ENCODE measurements at places on chromosomes 2 and 18. TPM values are rescaled to one million over a fixed set of nuclear protein-coding genes. Genes with fewer than 3 reads are reported as not detected.

Gene ACADL
- not detected for polyA plus RNA-seq

Gene ALKAL2
- polyA plus RNA-seq: not detected

Gene LAMA3
- polyA plus RNA-seq: 5.6 TPM

DNA sequence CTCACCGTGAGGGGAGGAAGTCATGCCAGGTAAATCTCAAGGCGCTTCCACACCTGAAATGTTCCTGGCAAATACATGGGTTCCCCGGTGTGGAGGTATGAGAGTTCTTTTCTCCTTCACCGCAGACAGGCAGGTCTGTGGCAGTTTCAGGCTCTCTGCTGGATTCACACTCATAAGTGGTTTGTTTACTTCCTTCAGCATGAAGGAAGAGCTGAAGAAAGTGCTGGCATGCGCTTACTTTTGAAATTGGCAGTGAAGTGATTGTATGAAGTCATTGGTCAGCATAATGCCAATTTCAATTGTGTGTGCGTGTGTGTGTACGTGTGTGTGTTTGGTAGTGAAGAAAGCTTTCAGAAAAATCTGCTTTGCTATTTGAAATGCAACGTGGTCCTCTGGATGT lies 43.4 kb downstream of the RNF144A start:
- no peak for DNase-seq

DNA sequence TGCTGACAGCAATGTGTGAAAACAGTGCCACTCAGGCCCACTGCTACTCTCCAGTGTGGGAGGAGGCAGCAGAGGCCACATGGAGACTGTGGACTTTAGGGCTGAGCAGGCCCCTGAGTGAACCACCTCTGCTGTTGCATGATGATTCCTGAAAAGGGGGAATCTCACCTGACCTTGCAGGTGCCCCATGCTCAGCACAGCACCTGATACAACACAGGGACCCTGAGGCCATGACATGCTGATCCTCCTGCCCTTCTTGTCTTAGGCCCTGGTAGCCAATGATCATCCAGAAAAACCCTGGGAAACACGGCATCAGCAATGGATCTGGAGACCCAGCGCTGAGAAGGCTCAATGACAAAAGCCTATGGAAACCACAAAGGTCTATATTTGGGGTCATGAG lies 446.8 kb upstream of the MYT1L start:
- no peak for DNase-seq

DNA sequence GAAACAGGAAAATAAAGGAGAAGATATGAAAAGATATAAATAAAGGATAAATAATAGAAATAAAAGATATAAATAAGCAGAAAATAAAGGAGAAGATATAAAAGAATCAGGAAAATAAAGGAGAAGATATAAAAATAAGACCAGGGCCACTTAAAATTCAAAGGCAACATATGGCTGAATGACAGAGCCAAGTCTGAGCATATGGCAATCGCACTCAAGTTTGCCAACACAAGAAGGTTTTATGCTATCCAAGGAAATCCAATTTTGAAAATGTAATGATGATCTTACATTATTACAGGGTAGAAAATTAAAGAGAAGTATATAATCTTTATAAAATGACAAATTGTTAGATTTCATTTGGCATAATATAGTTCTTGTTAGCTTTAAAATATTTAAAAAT lies 33.6 kb downstream of the USP40 start:
- no peak for DNase-seq

GRCh38 chr2:218028562-218029348 lies 26.0 kb upstream of the TNS1 start:
- no peak for DNase-seq

DNA sequence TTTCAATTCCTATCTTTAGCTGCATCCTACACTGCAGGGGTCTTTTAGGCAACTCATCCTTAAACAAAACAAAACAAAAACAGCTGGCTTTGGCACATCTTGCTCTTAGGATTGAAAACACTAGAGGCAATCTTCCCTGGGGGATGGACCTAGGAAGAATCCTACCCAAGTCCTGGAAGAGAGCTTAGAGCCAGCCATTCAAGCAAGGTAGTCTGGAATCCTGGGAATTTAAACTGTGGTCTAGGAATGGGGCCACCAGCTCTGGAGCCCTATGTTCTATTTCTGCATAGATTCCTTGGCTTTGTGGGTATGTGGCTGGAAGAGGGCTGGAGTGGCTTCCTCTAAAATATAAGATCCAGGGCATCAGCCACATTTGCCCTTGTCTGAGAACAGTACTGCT lies 27.7 kb downstream of the MYL1 start:
- DNase-seq: no peak

DNA sequence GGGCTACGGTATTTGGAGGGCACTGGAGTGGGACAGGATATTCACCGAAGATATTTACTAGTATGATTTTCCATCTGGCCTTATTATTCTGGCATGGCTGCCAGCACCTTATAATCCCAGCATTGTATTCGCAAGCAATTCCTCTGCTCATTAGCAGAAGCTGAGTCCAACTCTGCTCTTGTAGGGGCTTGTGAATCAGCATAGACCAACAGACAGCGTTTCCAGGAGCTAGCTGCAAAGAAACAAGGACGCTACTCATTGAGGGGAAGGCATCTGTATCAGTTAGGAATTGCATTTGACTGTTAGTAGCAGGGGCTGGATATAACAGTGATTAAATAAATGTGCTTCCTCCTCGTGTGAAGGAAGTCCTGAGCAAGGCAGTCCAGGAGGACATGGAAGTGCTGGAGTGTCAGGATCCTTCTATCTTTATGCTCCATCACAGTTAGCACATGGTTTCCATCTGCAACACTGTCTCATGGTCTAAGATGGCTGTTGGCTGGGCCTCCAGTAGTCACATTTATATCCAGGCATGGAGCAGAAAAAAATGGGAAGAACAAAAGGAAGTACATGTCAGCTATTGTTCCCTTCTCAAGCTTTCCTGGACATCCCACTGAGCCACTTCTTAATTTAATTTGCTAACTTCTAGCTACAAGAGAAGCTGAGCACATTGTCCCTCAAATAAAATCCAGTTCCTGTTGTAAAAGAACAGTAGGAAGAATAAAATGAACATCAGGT lies 214.1 kb downstream of the C1D start:
- DNase-seq: no peak

DNA sequence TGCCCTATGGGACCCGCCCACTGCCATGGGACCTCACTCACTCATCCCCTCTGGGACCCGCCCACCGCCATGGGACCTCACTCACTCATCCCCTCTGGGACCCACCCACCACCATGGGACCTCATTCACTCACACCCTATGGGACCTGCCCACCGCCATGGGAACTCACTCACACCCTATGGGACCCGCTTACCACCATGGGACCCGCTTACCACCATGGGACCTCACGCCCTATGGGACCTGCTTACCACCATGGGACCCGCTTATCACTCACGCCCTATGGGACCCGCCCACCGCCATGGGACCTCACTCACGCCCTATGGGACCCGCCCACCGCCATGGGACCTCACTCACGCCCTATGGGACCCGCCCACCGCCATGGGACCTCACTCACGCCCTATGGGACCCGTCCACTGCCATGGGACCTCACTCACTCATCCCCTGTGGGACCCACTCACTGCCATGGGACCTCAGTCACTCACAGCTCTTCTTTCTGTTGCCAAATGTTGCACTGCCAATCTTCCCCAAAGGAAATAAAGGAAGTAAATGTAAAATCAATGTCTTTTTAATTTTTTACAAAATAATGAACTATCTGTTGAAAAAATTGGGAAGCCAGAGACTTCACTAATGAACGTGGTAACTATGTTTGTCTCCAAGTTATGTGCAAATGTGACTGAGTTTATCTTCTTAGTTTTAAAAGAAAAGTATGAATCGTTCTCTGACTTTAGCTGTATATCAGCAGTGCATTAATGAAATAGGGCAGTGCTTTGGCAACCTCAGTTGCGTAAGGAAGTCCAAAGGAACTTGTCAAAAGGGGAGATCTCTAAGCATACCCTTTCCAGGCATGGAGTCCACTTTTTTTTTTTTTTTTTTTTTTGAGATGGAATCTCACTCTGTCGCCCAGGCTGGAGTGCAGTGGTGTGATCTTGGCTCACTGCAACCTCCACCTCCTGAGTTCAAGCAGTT lies 101.5 kb upstream of the MGAT5 start:
- DNase-seq: no peak

- DNase-seq: no peak
Observed at GRCh38 chr2:24870891-24871705, 48.9 kb downstream of the ADCY3 start.

DNA sequence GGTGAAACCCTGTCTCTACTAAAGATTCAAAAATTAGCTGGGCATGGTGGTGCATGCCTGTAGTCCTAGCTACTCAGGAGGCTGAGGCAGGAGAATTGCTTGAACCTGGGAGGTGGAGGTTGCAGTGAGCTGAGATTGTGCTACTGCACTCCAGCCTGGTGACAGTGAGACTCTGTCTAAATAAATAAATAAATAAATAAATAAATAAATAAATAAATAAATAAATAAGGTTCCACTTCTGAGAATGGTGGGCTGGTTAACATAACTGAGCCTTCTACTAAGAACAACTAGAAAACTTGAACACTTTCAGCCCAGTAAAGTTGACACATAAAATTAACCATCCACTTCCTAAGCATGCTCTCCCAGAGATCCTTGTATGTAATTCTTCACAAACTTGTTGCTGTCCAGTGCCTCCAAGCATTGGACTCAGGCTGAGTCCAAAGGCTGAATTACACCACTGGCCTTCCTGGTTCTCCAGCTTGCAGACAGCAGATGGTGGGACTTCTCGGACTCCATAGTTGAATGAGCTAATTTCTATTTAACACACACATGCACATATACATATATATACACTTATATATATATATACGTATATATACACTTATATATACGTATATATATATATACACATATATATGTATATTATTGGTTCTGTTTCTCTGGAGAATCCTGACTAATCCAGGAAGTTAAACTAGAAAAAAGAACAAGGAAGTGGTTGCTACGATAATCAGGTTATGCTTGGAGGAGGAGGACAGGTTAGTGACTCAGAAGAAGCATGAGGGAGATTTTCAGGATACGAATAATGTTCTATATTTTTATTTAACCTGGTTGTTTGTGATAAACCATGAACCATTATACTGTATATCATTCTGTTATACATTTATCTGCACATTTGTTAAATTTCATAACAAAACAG lies 348.8 kb downstream of the METTL4 start:
- no peak for DNase-seq

- DNase-seq: no peak
Observed at GRCh38 chr2:121253674-121254240, 31.2 kb downstream of the TFCP2L1 start.

DNA sequence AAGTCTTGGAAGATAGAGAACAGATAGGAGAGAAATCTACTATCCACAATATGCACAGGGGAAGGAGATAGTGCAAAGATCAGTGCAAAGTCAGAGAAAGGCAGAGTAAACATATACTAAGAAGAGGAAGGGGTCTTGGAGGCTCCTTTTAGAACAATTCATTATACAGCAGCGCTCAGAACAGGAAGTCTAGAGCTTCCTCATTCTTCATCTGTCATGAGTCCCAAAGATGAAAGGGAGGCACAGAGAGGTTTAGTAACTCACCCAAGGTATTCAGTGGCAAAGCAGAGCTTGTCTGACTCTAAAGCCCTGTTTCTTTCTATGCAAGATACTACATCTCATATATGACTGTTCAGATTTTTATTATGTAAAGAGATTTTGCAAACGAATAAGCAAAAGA lies 1.4 kb downstream of the SP110 start:
- no peak for DNase-seq

- no peak for DNase-seq
Observed at GRCh38 chr2:25184254-25184653, 15.9 kb upstream of the POMC start.
